Activated CD4-positive, alpha-beta T cell treated with anti-CD3 and anti-CD28 coated beads, Interleukin-2, amount 50 U/mL, for 16 hours (primary cell): ENCODE measurements at places on chromosomes 6 and 20.

DNA sequence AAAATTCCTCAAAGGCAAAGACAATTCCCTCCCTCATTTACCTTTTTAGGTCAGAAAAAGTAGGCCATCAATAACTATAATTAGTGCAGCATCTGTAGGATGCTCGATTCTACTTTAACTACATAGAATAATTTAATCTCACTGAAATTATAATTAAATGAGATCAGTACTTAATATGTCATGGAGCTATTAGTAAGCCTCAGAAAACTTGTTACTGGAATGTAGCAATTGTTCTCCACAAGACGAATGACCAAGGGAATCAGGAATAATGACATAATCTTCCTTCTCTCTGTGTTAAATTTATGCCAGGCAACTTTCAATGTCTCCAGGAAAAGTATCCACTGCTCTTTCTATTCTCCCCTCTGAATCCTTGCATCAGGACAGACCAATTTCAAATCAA is 34.1 kb downstream of the SESN1 start:
- DNase-seq, result no peak

DNA sequence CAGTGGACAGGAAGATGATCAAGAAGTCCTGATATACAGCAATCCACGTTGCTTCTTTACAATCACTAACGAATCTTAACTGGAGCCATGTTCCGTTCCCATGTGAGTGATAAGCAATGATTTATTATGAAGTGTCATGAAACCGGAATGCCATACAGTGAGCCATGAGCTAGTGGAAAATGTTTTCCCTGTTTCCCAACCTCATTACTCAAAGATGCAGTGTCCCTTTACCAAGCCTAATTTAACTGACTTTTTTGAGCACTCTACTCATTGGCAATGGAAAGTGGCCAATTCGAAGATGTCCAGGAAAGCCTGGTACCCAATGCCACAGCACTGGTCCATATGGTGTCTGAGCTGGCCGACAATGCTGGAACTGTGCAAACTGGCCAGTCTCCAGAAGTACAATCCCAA is 148.3 kb downstream of the ZNF217 start:
- no peak for DNase-seq

GRCh38 chr6:36718560-36718959 is 20.9 kb downstream of the RAB44 start:
- DNase-seq, result no peak

DNA sequence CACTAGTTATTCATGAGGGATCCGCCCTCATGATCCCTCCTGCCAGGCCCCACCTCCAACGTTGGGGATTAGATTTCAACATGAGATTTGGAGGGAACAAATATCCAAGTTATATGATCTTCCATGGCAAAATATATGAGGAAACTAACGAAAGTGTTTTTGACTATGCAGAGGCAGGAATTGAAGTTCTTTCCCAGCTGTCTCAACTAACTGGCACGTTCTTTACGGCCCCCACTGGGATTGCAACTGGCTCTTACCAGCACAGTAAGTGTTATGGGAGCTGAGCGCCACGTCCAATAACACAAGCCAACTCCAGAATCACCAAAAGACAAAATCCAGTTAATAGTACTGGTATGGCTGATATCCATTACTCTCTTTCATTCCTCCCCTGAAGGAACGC is 66.6 kb downstream of the ECT2L start:
- DNase-seq, result no peak

DNA sequence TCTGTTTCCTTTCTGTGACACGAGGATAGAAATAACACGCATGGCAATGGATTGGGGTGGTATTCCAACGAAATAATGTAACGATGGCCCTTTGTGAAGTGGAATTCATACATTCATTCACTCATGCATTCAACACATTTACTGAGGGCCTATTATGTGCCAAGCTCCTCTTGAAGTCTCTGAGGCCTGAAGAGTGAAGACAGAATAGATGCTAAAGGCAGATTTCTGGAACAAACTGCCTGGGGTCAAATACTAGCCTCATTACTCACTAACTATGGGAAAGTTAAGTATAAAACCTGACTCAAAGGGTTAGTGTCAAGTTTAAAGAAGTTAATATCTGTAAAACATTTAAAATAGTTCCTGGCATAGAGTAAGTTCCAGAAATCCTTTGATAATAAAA is 279.6 kb upstream of the SULF2 start:
- no peak for DNase-seq

DNA sequence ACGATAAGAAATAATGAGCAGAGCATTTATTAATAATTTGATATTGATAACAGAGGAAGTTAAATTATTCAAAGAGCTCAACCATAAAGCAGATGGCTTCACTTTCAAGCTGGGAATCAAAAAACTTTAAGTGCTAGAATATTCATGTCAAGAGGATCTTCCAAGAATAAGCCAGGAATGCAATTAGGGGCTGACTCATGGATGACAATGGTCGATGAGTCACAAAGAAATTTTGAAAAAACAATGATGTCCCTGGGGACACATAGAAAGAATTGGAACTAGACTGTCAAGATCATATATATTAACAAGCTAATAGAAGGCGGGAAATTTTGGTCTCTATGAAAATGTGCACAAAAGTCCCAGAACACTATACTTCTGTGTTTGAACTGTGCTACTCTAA is 304.1 kb downstream of the LAMA2 start:
- no peak for DNase-seq

DNA sequence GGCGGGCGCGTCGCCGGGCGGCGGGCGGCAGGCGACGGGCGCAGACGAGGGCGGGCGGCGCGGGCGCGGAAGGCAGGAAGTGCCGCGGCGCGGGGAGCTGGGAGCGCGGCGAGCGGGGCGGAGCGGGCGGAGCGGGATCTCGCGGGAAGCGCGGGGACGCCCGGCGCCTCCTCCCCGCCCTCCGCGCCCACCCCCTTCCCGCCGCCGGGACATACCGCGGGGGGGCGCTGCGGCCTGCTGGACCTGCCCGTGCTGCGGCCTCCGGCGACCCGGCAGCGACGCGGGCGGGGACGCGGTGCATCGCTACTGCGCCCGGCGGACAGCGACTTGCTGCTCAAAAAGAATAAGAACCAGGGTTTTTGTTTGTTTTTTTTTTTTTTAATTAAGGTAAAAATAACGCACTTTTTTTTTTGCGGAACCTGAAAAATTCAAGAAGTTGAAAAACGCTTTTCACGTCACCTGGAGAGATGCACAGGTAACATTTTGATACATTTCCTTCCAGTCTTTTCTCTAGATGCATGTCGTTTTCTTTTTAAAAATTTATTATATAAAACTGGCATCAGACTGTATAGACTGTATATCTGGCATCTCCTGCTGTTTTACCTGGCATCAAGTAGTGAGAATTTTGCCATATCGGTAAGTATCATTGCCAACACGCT is at the start of gene CENPB:
Gene CENPB, minus strand, starts transcription at position 76 of the 659 bp plus-strand sequence. CDS start 257 bp downstream, outside the sequence.
- peak; percentile 90 for DNase-seq

DNA sequence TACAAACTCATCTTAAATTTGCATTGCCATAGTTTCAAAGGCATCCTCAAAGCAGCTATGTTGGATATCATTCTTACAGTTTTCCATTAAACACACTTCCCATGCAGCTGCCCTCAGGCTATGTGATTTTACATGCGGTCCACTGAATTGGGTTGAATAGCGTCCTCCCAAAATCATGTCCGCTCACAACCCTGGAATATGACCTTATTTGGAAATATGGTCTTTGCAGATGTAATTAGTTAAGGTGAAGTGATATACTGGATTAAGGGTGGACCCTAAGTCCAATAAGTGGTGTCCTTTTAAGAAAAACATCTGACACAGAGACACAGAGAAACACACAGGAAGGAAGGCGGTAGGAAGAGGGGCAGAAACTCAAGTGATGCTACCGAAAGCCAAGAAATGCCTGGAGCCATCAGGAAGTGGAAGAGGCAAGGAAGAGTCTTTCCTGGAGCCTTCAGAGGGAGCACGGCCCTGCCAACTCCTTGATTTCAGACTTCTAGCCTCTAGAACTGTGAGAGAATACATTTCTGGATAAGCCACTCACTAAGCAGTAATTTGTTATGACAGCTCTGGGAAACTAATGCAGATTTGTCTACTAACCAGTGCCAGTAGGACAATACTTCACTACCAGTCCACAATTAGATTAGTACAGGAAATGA is 42.7 kb upstream of the NHSL1 start:
- DNase-seq, result no peak
